ENCODE measurements at places on chromosomes 16 and 17.
A peak's percentile ranks its signal among the peaks of the same experiment; 100 is the strongest.

DNA sequence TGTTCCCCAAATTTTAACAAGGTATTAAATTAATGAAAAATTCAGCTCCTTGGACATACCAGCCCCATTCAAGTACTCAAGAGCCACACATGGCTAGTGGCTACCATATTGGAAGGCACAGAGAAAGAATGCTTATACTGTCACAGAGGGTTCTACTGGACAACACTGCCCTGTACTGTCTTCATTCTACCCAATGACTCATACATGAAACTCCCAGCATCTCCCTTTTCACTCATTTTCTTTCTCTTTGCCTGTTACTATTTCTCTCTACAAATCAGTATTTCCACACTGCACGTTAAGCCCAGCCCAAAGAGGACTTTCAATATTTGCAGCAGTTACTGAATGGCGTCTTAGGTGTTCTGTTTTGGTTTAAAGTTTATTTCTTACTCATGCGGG is 72.1 kb upstream of the RCVRN start:
- DNase-seq: no peak

DNA sequence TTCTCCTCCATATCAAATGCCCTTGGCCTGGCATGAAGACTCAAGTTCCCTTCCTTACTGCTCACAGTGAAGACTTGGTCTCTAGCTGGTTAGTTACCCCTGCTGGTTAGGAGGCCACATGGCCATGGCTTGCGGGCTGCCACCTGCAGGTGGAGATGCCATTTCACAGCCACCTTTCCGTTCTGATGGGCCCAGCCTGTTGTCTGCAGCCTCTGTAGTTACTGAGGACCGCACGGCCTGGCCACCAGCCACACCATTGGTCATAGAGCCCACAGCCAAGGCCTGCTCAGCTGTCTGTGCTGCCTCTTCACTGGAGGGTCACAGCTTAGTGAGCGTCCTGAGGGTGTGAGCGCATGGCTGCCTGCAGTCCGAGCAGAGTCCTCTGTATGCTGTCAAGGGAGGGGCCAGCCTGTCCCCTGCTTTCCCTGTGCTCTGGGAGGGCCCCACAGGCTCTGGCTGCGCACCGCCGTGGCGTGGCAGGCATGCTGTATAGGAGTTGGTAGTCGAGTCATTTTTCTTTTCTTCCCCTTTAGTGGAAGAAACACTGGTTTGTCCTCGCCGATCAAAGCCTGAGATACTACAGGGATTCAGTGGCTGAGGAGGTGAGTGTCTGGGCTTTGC is 59.2 kb downstream of the PLD6 start:
- no peak for DNase-seq

DNA sequence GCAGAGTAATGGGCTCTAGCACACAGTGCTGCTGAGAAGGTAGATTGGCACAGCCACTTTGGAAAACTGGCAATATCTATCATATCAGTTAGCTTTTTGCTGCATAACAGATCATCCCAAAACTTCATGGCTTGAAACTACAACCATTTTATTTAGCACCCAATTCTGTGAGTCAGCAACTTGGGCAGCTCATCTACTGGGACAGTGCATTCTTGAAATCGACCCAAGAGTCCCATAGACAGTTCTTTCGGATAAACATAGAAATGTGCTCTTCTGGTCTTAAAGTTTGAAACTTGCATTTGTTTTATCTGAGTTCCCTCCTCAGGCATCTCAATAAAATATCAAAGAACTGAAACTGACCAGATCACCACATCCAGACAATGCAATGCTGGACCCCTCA is 76.7 kb downstream of the CEP112 start:
- no peak for DNase-seq

DNA sequence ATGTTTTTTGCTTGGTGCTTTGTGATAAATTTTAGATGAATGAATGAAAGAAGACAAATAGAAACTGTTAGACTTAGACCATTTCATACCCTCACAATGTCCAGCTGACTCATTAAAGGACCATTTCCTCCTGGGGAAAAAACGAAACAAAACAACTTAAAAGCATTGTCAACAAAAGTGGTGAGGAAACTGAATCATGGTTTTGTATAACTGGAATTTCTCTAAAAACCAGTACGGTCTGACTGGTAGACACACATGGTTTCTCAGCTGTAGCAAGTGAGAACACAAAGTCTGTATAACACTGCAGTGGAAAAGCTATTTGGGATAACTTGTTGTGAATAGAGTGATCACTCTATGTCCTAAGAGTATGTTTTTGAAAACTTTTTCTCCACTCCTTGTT is 5.3 kb upstream of the DDX52 start:
- DNase-seq: no peak

DNA sequence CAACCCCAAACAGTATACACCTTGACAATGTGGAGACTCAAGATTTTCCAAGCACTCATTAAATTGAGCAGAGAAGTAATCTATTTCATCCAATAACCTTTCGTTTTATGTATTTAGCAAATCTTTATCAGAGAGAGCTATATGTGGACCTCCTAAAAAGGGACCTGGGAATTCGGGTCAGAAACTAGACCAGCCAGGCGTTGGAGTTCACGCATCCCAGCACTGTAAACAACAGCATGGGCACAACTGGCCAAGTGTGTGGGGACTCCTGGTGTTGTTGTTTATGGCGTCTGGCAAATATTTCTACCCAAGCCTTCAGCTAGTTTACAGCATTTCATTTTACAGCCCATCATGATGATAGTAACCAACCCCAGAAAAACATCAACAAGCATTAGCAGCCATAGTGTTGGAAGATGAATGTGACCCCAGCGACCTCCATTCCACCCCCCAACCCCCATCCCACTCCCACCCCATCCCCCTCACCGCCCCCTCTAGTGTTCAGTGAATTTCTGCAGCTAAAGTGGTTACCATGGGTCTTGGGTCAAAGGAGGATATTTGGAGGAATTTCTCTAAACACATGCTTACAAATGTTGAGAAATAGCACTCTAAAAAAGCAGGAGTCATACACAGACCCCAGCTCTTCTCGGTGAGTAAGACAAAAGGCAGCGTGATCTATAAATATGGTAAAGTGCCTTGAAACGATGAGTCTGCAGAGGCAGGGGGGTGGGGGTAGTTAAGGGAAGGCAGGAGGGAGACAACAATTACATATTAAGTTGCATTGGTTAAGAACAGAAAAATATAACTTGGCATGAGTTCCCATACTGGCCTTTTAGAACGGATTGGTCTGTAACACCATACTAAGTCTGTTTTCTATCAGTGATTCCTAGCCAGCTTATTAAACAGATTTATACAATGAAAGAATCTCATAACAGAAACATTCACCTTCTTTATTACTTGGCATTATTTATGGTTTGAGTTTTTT is 91.4 kb upstream of the TBX2 start:
- no peak for DNase-seq

DNA sequence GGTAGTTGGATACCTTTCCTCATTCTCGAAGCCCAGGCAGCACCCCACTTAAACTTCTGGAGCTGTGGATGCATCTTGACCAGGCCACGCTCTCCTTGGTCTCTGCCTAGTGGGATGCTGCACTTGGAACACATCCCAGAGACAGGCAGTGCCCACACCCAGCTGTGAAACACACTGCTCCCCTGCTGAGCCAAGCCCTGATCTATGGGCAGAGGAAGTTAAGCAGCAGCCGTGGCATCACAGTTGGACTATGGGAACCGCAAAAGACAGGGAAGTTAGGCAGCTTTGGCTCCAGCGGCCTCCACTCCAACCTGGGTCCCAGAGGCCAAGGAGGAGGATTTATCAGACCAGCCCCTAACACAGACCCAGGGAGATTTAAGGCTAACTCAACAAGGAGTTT is 284.8 kb upstream of the CCL2 start:
- DNase-seq: no peak

GRCh38 chr16:14302399-14303181 is 231.5 kb downstream of the MRTFB start:
- DNase-seq: peak; percentile 33

GRCh38 chr16:77674888-77675287 is 47.4 kb upstream of the NUDT7 start:
- no peak for DNase-seq

GRCh38 chr17:3900646-3901045 is 7.8 kb upstream of the CAMKK1 start:
- no peak for DNase-seq

- DNase-seq: no peak
Observed at GRCh38 chr17:39461926-39462569, 762 bp downstream of the CDK12 start.

GRCh38 chr16:68319185-68319908 is 8.5 kb downstream of the PRMT7 start:
- DNase-seq: no peak

DNA sequence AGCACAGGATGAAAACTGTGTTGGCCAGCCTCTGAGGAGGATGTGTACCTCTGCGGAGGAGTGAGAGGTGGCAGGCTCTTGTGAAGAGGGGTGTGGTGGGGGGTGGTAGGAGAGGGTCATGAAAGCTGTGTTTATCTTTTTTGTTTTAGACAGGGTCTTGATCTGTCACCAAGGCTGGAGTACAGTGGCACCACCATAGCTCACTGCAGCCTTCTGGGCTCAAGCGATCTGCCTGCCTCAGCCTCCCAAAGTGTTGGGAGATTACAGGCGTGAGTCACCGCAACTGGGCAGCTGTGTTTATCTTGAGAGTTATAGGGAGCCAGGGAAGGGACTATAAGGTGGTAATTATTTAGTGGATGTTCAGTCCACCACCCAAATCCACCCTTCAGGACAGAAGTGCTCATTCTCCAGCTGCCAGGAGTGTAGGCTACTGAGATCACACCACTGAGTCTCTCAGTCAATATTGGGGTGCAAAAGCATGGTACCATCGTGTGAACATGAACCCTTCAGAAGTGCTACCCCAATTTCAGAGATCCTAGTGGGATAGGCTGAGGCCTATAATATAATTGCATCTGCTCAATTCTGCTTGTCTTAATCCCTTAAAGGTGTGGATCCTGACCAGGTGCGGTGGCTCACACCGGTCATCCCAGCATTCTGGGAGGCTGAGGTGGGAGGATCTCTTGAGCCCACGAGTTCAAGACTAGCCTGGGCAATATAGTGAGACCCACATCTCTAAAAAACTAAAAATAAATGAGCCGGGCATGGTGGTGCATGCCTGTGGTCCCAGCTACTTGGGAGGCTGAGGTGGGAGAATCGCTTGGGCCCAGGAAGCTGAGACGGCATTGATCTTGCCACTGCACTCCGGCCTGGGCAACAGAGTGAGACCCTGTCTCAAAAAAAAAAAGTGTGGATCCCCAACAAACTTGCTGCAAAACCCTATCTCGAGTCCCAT is 788 bp upstream of the EXOC3L1 start:
- no peak for DNase-seq

DNA sequence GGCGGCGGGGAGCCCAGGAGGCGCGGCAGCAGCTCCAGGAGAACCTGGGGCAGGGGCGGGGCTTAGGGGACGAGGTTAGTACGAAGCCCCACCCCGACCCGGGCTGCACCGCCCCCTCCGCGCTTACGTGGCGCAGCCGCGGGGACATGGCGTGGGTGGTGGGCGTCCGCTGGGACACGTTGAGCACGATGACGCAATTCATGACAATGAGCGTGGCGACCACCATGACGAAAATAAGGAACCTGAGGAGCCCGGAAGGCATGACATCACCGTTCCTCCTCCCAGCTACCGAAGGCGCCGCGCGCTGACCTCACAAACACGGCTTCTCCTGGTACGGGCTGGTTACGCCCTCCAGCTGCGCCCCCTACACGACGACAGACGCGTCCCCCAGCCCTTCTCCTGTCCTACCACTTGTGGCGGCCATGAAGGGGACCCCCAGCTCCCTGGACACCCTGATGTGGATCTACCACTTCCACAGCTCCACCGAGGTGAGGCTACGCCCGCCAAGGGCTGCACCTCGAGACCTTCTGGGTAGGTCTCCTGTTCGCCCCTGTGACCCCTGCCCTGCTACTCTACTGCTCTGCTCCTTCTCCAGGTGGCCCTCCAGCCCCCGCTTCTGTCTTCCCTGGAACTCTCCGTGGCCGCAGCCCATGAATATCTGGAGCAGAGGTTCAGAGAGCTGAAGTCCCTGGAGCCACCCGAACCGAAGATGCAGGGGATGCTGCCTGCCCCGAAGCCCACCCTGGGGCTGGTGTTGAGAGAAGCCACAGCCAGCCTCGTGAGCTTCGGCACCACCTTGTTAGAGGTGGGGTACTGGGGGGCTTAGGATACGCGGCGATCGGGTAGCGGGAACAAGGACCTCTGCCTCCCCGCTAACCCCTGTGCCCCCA is at the start of gene C17orf107:
TSS of gene C17orf107 (plus strand) at position 196 of the 890 bp plus-strand sequence. CDS start at position 423, 227 bp downstream.
- peak; percentile 95 for DNase-seq

DNA sequence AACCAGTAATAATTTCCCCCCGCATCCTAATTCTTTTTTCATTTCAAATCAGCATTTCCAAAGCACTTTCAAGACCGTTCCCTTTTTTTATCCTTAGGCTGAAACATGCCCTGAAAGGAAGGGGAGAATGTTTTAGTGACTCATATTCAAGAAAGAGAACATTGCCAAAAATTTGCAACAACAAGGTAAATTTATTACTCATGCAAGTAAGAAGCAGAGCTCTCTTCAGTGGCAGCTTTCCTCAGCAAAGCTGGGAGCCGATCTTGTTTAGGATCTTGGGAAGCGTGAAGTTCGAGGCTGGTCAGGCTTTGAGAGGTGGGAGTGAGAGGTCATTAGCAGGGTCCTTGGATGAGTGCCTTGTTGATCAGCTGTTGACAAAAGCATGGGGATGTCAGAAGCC is 129.5 kb downstream of the PRKCA start:
- no peak for DNase-seq

- no peak for DNase-seq
Observed at GRCh38 chr17:9886141-9886930, 18.7 kb downstream of the RCVRN start.

GRCh38 chr16:80743273-80743672 is 61.1 kb downstream of the CDYL2 start:
- DNase-seq: no peak

DNA sequence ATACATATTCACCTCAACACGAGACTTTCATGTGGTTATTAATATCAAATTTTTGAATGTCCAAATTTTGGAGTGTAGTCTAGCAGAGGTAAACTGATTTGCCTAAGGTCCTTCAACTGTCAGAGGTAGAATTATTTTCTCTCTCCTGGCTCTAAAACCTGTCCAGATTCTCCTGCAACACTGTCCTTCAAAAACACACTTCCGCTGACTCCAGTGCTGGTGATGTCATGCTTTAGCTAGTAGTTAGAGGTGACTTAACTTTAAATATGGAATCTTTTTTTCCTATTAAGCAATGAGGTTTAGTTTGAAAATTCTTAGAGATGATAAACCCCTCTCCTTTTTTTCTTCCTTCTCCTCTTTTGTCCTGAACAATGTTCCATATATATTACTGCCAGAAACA is 10.8 kb upstream of the CBLN1 start:
- no peak for DNase-seq

DNA sequence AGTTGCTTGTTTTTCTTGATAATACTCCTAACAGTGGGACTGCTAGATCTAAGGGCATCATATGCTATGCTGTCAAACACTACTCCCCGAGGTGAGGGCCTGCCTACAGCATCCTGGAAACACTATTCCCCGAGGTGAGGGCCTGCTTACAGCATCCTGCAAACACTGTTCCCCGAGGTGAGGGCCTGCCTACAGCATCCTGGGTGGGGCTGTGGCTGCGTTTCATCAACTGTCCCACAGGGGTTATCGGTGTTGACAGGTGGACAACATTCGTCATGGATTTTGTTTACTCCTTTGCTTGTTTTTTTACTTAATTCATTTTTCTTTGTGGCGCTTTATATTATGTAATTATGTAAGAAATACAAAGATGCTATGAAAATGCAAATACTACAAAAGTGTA is 22.5 kb downstream of the NPRL3 start:
- no peak for DNase-seq

GRCh38 chr17:77692571-77693161 is 265.8 kb upstream of the TNRC6C start:
- DNase-seq: no peak

- DNase-seq: no peak
Observed at GRCh38 chr16:4461250-4462085, 13.0 kb downstream of the NMRAL1 start.

All from CD8-positive, alpha-beta memory T cell (primary cell).